Activated CD4-positive, alpha-beta T cell treated with anti-CD3 and anti-CD28 coated beads for 1 hour (primary cell): ENCODE measurements at places on chromosomes 7 and 10.
A peak's percentile ranks its signal among the peaks of the same experiment; 100 is the strongest.

GRCh38 chr7:92584953-92585352, 5.2 kb downstream of the FAM133B start:
- no peak for DNase-seq

GRCh38 chr7:134108802-134109201, 18.3 kb upstream of the LRGUK start:
- no peak for DNase-seq

- no peak for DNase-seq
Measured at GRCh38 chr7:107007007-107007891, 37.3 kb upstream of the PRKAR2B start.

- DNase-seq: no peak
Measured at GRCh38 chr7:33876596-33877274, 28.6 kb upstream of the BMPER start.

- no peak for DNase-seq
Measured at GRCh38 chr10:88066319-88066718, 202.9 kb downstream of the PTEN start.

- DNase-seq: no peak
Measured at GRCh38 chr10:108601851-108602250, 1321.5 kb downstream of the XPNPEP1 start.

- no peak for DNase-seq
Measured at GRCh38 chr7:31705377-31705776, 18.4 kb downstream of the PPP1R17 start.

GRCh38 chr7:145909991-145910513, 206.5 kb upstream of the CNTNAP2 start:
- no peak for DNase-seq

DNA sequence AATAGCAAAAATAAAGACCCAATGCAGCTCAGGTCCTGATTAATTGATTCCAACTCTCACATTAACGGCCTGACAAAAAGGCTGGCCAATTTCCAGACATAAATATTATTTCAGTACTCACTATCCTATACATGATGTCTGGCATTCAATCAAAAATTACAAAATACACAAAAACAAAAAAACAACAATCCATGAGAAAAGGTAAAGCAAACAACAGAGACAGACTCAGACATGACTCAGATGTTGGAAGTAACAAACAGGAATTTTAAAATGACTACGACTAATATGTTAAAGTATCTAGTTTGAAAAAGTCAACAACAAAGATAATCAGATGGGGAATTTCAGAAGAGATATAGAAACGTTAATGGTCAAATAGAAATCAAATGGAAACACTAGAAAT, 152.8 kb downstream of the AMPH start:
- no peak for DNase-seq

DNA sequence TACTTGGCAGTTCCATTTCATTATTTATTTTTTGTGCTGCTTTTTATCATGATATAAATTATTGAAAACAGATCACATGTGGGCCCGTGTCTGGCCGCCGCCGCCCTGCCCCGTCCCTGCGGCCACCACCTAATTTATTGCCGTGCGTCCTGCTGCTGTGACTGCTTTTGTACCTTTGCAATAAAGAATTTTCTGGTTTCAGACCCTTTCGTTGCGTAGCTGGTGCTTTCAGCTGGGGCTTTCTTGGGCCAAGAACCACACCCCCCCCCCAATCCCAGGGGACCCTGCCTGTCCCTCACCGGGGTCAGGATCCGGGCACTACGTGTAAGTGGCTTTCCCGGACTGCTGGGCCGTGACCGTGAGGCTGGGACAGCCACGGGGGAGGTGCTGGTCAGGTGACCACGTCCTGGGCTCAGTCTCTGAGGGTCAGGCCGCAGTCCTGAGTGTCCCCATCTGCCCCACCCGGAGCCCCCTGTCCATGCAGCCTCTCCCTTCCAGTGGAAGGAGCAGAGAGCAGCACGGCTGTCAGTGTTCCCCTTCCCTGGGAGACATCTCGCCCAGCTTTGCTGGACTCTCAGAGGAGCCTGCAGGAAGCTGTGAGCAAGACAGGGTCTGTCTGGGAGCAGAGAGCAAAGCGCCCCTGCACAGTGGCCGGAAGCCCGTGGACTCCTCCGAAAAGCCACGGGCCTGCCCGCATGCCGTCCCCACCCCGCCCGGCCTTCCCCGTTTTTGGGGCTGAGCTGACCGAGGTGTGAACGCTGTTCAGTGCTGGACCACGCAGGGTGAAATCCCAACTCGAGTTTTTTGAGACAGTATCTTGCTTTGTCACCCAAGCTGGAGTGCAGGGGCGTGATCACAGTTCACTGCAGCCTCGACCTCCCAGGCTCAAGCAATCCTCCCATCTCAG, 12.6 kb downstream of the MAFK start:
- no peak for DNase-seq

DNA sequence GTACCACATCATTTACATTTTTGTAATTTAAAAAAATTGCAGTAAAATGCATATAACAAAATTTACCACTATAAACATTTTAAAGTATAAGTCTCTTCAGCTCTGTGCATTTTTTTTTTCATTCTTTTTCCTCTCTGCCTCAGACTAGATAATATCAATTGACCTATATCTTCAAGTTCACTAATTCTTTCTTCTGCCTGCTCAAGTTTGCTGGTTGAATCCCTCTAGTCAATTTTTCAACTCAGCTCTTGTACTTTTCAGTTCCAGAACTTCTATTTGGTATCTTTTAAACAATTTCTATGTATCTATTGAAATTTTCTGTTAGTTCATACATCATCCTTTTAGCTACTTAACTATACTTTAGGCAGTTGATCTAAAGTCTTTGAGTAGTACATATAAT, 112.0 kb downstream of the MICU1 start:
- no peak for DNase-seq

GRCh38 chr7:90933041-90933440, 331.2 kb upstream of the FZD1 start:
- DNase-seq: no peak

GRCh38 chr7:127342596-127342995, 49.9 kb downstream of the ZNF800 start:
- no peak for DNase-seq

GRCh38 chr10:73246646-73247508, at the start of gene DNAJC9:
DNAJC9 (minus strand) TSS chr10:73247255; CDS start chr10:73247189, 66 bp downstream.
- peak; percentile 95 for DNase-seq
